Activated T-cell treated with anti-CD3 and anti-CD28 coated beads for 24 hours (primary cell): ENCODE measurements at places on chromosomes 1 and 21.
A peak's percentile ranks its signal among the peaks of the same experiment; 100 is the strongest.

DNA sequence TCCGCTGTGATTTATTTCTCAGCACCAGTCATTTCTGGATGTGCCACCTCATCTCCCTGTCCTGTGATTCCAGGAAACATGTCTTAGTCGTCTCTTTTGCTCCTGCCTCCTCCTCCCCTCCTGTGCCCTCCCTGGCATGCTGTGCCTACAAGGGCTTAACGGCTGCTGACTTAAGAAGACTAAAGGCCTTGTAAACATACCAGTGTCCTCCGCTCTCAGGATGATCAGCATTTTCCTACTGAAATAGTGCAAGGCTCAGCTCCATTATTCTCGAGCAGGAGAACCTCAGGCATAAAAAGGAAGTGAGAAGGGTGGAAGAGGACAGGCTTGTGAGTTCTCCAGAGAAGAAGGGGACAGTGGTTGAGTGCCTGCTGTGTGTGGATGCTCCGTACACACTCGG, 61.6 kb upstream of the RUNX3 start:
- no peak for DNase-seq

DNA sequence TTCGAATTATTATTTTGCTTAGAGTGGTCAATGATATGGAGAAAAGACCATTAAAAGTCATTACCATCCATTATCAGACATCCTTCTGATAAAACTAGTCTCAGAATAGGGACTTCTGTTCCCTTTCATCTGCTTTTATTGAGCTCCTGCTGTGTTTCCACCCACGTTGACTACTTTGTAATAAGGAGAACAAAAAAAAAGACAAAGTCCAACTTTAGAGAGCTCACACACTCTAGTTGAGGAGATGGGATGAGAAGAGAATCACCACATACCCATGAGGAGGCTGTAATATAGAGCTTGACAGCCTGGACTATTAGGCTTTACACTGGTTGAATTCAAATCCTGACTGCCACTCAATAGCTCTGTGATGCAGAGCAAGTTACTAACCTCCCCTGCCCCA, 27.8 kb upstream of the ALDH9A1 start:
- no peak for DNase-seq

GRCh38 chr1:17653728-17654351, 101.3 kb upstream of the ACTL8 start:
- no peak for DNase-seq

- DNase-seq: no peak
Measured at GRCh38 chr1:219124163-219124562, 49.5 kb upstream of the LYPLAL1 start.

DNA sequence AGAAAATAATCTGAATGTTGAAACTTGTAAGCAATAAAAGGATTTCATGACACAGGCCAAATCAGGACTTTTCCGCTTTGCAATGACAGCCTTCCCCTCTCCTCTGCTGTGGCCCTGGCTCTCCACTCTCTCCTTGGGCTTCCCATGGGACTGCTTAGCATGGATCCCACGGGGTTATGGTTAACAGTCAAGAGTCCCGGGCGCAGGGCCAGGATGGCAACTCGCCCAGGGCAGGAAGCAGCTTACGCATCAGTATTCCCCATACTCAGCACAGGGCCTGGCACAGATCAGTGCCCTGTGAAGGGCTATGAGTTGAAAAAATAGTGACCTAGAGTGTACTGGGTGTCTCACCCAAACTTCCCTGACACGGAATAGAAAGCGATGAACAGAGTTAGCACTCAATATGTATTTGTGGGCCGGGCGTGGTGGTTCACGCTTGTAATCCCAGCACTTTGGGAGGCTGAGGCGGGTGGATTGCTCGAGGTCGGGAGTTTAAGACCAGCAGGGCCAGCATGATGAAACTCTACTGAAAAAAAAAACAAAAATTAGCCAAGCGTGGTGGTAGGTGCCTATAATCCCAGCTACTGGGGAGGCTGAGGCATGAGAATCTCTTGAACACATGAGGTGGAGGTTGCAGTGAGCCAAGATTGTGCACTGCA, 29.1 kb upstream of the GRHL3 start:
- DNase-seq: no peak

- peak; percentile 42 for DNase-seq
Measured at GRCh38 chr1:110875216-110875731, 2.3 kb downstream of the CD53 start.

DNA sequence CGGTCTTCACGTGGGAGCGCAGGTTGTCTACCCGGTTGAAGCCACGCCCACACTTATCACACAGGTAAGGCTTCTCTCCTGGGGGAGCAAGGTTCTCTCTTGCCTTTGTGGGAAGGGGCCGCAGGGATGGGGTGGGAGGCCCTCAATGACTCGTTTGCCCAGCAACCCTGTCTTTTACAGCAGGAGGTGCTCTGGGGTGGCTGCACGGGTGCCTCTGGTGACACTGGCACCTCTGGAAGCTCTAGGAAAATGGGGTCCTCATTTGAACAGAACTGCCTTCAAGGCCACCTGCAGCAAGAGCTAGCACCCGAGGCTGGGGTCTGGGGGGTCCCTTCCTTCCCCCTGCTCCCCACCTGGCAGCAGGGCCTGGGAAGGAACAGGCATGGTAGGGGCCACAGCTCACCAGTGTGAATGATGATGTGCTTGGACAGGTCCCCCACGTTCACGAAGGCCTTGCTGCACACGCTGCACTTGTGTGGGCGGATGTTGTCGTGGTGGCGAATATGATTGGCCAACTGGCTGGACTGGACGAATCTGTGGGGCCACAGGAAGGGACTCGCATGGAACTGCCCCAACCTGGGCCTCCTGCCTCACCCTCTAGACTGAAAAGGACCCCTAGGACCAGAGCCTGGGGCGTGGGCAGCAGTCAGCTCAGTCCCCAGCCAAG, 33.1 kb downstream of the ZBTB17 start:
- no peak for DNase-seq

DNA sequence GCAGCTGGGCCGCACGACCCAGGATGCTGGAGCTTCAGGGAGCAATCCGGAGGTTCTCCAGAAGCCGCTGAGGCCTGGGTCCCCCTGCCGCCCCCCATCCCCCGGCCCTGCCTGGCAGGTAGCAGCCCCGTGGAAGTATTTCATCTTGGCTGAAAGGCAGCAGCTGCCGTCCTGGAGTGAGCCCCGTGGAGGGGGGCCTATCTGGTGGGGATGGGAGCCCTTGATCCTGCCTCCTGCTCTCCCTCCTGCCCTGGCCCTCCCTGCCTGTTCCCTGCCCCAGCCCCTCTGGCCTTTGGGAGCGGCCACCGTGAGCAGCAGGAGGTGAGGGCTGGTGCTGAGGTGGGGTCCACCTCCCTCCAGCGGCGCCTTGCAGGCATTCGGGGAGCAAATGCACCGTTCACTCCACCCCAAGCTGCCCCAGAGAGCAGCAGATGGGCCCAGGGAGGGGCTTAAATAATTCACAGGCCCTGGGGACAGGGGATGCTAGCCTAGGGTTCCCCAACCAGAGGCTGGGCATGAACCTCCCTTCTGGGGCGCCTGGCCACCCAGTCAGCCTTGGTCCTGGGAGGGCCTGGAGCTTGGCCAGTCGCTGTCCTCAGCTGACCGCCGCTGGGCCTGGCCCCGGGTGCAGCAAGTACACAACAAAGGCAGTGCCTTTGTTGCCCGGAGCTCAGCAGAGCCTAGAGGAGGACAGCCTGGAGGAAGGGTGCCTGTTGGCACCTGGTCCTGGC, 23.7 kb upstream of the PLCH2 start:
- no peak for DNase-seq

- no peak for DNase-seq
Measured at GRCh38 chr1:176559878-176560277, 96.9 kb downstream of the PAPPA2 start.

GRCh38 chr1:228827019-228827418, 91.7 kb downstream of the RHOU start:
- no peak for DNase-seq

- DNase-seq: no peak
Measured at GRCh38 chr21:41338455-41338854, 21.9 kb downstream of the FAM3B start.

DNA sequence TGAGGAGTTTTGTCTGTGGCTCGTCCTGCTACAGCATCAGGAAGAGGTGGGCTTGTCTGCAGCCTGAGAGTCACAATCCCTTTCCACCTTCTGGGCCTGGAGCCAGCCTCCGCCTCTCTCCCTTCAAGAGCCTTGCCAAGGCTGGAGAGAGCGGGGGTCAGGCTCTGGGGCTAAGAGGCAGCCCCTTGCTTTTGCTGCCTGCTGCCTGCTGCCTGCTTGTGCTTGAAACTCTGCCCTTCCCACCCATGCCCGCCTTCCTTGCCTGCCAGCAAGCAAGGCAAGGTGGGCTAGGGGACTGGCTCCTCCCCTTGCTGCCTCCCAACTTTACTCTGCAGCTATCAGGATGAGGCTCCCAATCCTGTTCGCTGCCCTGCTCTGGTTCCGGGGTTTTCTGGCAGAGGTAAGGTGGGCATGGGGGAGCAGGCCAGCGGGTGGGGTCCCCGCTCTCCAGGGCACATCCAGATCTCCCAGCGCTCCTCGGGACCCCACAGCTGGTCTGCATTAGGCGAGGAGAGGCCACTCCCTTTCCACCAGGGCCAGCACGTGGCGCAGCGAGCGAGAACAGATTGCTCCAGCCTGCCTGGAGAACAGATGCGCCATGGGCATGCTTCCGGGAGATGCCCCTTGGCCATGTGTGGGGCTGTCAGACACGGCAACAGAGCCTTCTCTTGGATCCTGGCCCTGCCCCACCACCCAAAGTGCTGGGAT, 7.5 kb upstream of the PTPN7 start:
- no peak for DNase-seq

- DNase-seq: peak; percentile 39
Measured at GRCh38 chr1:246566813-246567645, 773 bp downstream of the CNST start.

DNA sequence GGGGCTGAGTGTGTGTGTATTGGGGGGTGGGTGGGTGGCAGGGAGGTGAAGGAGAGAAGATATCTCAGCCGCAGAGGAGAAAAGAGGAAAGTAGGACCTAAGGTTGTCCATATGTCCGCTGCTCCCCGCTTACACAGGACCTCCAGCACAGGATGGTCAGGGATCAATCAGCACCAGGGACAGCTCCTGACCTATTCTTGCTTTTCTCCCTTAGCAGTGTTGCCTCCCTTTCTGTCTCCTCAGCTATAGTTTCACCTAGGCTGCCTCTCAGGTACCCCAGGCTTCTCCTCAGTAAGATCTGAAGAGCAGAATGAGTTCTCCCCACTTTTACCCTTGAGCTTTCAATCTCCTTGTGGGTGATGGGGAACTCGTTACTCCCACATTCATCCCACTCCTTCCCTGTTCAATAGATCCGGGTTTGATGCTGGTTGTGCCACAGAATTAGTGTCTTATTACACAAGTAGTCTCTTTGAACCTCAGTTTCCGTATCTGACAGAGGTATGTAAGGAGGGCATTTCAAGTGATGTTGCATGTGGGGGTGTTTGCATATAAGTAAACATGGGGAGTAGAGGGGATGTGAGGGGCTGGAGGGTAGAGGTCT, 1.4 kb upstream of the DPH2 start:
- no peak for DNase-seq

DNA sequence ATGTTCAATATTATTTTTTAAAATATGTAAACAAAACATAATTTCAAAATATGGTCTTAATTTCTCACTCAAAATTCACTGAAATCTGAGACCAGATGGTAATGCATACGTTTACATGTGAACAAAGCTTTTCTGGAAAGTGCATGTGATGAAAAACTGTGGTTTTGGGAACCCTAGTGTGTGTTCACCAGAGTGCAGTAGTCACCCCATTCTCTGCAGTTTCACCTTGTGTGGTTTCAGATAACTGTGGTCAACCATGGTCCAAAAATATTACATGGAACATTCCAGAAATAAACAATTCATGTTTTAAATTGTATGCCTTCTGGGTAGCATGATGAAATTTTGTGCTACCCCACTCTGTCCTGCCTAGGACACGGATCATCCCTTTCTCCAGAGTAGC, 2021.9 kb downstream of the MRPL39 start:
- DNase-seq: no peak

GRCh38 chr1:4488018-4488417, 166.4 kb upstream of the AJAP1 start:
- DNase-seq: no peak

DNA sequence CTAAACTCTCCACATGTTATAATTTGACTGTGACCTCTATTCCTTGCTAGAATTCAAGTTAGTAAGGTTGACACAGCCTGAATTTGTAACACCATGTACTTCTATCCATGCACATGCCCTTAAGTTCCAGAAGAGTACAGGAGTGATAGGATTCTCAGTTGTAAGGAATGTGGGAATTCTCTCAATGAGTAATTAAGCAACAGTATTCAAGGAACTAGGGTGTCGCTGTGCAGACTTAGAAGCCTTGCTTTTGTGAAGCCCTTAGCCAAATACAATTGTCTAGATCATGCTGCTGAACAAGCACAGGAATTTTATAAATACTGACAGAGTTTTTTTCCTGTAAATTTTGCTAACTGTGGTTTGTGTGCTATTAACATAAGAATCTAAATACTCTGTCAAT, 276.3 kb upstream of the PTBP2 start:
- DNase-seq: no peak

GRCh38 chr1:82721702-82722101, 921.0 kb downstream of the ADGRL2 start:
- no peak for DNase-seq

DNA sequence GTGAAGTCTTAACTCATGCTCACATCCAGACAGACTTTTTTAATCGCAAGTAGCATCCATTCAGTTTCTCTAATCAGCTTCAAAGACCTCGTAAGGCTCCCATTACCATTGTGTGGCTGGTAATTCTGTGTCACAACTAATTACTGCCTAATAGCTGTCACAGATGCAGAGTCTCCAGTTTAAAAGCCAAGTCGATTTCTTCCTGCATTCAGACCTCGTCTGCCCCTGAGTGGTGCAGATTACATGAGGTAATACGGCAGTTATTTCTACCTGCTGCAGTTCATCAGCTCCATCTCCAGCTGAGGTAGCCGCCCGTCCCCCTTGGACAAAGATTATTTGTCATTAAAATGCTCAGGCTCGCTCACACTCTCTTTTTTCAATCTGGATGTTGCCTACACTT, 34.4 kb upstream of the OLIG2 start:
- no peak for DNase-seq

DNA sequence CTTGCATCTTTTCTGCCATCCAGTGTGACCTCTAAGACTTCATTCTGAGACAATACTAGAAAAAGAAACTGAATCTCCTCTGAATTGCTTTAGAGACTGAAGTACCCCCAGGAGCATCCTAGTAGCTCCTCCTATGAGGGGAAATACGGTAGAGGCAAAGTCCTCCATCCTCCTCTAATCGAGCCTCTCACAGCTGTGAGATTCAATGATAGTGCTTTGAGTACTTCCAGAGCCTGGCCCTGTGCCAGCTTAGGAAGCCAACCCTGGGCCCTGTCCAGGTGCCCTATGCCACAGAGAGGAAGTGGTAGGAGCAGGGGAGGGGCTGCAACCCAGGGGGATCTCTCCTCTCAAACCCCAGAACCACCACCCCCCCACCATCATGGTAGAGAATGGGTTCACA, 10.7 kb downstream of the RORC start:
- DNase-seq: no peak

DNA sequence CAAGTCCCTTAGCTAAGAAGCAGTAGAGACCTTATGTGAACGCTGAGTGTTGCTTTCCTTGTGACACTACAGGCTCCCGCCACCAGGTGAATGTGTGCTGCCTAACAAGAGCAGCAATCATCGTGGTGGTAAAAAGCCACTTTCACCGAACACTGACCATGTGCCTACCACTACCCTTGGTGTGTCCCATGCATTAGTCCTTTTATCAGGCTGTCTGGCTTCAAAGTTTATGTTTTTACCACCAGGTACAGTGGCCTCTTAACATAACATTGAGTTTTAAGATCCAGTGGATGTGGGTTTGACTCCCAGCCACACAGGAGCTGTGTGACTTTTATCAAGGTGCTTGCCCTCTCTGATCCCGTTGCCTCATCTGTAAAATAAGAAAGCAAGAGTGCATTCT, 1.7 kb downstream of the C1QB start:
- DNase-seq: no peak

GRCh38 chr1:10733474-10734366, 62.7 kb downstream of the CASZ1 start:
- peak; percentile 27 for DNase-seq
